NCI-H2029 treated with DMSO at 0.1 percent for 48 hours (cell line): ENCODE measurements at places on chromosomes 12 and 14.
A peak's percentile ranks its signal among the peaks of the same experiment; 100 is the strongest.

DNA sequence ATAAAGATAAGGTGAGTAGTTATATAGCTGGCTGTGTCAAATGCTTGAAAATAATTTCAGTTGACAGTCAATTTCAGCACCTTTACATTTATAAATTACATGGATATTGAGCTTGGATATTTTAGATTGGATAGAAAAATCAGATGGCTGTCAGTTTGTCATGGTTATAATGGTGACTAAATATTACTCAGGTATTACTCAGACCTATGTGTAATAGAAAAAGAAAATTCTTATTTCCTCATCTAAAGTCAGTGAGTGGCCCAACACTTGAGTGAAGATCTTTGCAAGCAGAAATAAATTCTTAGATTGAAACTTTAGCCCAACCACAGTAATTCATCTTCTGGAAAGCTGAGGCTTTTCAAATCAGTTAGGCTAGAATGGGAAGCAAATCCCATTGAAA is 354.4 kb downstream of the NAV3 start:
- no peak for DNase-seq

DNA sequence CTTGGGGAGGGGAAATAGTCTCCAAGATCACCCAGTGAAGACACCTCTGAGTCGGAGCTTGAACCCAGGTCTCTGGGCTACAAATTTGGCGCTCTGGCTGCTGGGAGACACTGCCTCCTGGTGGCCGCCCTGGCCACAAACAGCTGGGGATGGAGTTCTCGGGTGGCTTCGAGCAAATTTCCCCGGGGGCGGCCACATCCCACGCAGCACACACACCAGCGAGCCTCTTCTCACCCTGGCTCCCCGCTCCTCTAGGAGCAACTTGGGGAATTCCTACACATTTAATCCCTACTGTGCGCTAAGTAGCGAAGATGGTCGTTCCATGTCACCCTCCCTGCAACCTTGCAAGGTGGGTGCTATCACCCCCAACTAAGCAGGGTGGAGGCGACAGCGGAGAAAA is 66.2 kb upstream of the BEGAIN start:
- DNase-seq: no peak

DNA sequence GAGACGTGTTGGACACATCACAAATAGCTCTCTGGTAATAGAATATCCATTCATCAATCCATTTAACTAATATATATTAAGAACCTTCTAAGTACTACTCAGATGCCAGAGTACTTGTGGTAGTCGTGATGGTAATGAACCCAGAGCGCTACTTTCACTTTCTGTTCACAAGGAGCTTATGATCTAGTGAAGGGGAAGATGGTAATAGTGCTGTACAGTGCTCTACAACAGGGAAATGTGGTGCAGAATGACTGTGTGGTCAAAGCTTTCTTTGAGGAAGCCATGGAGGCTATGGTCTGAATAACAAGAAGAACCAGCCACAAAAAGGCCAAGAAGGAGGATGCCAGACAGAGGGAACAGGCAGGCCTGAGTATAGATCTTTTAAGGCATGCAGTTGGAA is 212.0 kb downstream of the PTPRO start:
- no peak for DNase-seq

DNA sequence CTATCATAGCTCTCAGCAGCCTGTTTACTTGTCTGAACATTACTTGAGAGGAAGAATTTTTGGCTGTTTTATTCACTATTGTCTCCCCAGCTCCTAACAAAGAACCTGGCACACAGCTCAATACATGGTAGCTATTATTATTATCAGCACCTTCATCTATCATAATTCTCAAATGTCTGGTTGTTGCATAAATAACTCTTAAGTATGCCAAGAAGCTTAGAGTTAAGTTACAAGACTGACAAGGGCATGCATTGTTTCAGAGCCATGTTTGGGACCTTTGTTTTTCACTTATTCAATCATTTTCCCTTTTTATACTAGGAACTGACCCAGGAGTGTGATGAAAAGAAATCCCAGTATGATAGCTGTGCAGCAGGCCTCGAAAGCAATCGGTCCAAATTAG is 77.5 kb upstream of the ATP2A2 start:
- DNase-seq: no peak

DNA sequence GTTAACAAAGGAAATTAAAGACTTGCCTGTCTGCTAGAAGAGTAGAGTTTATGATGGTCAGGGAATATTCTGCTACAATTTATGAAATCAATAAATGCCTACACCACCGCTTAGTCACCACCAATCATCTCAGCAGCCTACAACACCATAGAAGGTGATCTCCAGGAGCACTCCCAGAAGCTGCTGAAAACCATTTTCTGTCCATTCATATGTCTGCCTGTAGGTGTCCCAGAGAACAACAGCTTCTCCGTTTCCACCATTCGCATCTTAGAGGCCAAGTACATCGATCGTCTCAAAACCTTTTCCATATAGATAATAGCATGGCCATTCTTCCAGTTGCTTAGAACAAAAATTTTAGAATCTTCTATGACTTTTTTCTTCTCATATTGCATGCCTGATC is 303.4 kb downstream of the KCNC2 start:
- DNase-seq: no peak

DNA sequence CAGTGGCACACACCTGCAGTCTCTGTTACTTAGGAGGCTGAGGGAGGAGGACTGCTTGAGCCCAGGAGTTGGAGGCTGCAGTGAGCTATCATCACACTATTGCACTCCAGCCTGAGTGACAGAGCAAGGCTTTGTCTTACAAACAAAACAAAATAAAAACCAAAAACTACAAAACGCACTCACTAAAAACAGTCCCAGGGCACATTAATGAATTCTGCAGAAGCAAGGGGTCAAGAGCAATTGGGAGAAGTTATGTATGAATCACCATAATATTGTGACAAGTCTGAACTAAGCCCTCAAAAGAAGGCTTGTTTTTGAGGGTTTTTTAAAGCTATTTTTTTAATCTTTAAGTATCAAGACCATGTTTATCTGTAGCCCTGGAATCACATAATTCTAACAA is 201.1 kb downstream of the MED13L start:
- no peak for DNase-seq

- no peak for DNase-seq
Observed at GRCh38 chr12:128813883-128814282, 9.9 kb downstream of the SLC15A4 start.

GRCh38 chr12:28107679-28108078 is 82.6 kb upstream of the CCDC91 start:
- DNase-seq: no peak

DNA sequence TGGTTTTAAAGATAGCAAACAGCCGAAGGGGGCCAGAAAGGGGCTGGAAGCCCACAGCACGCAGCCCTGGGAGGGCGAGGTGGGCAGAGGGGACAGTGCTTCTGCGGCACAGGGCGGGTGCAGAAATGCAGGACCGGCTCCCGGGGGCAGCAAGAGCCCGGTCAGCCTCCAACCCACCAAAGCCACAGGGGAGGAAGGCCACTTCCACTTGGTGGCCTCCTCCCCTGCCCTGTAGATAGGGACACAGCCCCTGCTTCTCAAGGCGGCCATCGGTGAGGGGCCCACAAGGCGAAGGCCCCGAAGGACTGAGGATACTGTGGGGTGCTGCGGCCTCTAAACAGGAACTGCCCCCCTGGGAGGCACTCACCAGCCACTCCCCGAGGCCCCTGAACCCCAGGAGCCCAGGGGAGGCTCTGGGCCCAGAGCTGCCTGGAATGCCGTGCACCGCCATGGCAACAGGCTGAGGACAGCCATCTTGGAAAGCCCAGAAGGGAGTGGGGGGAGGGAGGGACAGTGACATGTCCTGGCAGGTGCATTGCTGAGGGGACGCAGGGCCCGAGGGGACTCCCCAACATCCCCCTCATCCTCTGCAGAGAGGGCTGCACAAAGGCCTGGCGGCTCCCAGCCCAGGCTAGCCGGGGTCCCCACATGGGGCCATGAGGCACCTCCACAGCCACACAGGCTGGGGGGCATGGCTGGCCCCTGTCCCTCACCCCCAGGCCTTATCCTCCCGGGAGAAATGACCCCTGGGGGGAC is 114.7 kb downstream of the NCOR2 start:
- no peak for DNase-seq

DNA sequence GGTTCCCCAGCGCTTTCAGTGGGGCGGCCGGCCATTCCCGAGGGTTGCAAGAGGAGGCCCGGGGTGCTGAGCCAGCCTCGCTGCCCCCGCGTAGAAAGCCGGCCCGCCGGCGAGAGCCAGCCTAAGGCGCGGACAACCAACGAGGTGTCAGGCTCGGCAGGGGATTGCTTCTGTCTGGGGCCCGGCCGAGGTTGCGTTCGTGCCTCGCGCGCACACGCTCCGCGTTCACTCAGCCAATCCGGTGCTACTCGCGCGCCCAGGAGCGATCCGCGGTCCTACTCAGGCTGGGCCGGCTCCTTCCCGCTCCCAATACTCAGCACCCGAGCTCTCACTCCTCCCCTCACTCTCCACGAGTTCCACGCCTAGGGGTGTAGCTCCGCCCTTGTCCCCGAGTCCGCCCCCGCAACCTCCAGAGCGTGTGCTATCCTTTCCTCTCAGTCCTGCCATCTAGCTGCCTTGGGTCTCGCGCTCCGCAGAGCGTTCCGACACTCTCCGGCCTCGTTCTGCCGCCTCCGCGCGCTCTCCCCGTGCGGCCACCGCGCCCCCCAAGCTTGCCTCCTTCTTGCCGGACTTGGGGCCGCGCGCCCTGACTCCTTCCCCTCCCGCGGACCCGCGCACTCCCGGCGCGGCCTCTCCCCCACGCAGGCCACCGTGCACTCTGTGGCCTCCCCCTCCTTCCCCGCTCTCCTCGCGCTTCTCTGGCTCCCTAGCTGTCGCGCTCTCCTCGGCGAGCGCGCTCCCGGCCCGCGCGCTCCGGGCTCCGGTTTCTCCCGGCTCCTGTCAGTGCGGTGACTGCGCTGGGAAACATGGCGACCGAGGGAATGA is at the start of gene GPHN:
TSS of gene GPHN (plus strand) at position 426 of the 825 bp plus-strand sequence.
- peak; percentile 50 for DNase-seq

GRCh38 chr12:94550964-94551363 is 91.3 kb upstream of the CEP83 start:
- no peak for DNase-seq

GRCh38 chr12:20523658-20524057 is 155.3 kb downstream of the PDE3A start:
- no peak for DNase-seq

- DNase-seq: no peak
Observed at GRCh38 chr14:102688290-102688689, 89.0 kb upstream of the TRAF3 start.

DNA sequence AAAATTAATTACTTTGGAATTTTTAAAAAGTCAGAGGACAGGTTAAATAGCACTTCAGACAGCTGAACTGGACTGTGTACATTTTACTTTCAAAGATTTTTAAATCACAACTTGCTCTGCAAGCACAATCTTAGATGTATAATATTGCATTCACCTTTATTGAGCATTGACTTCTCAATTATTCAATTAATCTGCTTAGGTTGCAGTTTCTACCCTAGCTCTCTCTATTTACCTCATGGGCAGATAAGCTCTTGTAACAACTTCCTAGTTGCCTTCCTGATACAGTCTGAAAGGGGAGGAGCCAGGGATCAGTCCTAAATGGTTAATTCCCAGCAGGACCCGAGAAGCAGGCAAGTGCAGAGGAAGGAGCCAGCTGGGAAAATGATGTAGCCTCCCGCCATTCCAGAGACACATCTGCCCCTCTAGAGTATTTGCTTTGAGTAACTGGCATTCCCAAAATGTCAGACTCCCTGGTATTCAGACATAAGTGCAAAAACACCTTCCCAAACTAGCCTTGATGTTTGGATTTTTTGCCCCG is 302.8 kb downstream of the GALC start:
- DNase-seq: no peak

GRCh38 chr12:103279444-103279843 is 216.3 kb downstream of the C12orf42 start:
- peak; percentile 60 for DNase-seq

DNA sequence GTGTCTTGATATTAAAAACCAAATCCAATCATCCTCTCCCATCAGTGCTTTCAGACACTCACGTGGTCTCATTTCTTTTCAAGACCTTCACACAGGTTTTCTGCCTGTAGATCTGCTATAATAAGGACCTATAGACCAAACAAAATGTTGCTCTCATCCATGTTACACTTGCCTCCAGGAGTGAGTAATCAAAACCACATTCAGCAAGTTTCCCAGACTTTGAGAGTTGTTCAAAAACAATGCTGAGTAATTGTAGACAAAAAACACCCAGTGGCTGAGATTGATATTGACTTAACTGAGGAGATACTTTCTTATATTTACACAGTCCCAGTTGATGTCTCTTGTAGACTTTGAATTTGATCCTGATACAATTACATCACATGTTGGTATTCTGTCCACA is 383.1 kb downstream of the TMEM132D start:
- no peak for DNase-seq

- DNase-seq: no peak
Observed at GRCh38 chr12:104482113-104482512, 25.4 kb downstream of the CHST11 start.

GRCh38 chr14:76774821-76775694 is 13.8 kb downstream of the VASH1 start:
- no peak for DNase-seq

- no peak for DNase-seq
Observed at GRCh38 chr14:99391671-99392070, 89.0 kb downstream of the SETD3 start.

DNA sequence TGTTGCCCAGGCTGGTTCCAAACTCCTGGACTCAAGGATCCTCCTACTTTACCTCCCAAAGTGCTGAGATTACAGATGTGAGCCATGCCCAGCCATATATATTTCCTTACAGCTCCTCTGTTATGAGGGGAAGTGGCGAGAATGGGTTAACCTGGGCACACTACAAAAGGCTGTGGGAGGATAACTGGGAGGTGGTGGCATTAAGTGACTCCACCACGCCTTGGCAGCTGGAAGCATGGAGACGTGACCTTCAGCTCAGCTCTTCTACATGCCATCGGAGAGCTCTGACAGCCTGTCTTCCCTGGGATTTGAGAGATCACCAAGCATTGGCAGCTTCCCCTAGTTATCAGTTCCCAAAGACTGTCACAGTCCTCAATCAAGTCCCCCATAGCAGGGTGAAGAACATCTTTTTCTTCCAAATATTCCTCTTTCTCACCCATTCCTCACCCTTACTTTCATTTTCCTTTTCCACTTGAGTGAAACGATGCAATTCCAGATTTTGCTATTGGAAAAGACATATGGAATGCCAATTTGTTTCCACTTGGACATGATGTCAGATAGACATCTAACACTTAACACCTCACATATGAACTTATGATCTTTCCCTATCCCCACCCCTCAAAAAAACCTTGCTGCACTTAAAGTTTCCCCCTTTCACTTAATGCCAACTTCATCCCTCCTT is 48.5 kb downstream of the PHLDA1 start:
- no peak for DNase-seq

DNA sequence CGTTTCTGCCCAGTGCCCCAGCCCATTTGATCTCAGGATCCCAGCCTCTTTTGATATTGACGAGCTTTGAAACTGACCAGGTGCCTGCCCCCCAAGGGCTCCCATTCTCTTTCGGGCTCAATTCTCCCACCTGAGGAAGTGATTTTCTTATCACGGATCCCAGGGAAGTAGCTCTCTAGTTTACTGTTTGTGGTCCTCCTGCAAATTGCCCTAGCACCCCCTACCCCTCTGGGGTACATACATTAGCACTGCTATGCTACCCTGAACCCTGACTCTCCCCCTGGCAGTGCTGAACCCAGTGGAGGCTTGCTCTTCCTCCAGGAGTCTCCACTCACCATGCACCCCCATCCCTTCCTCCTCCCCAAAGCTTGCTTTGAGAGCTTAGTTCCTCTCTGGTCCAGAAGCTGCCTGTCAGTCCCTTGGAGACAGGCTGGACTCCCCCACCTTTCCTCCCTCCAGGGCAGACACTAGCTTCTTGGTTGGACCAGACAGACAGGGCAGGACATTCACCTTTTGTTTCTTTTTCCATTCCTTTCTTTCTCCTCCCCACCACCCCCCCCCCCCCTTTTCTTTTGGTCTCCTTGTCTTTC is 4.4 kb upstream of the TBX3 start:
- DNase-seq: no peak
